ENCODE measurements at places on chromosomes 6 and 20.

GRCh38 chr6:158268361-158269147 lies 43.7 kb upstream of the TULP4 start:
- DNase-seq, result no peak

DNA sequence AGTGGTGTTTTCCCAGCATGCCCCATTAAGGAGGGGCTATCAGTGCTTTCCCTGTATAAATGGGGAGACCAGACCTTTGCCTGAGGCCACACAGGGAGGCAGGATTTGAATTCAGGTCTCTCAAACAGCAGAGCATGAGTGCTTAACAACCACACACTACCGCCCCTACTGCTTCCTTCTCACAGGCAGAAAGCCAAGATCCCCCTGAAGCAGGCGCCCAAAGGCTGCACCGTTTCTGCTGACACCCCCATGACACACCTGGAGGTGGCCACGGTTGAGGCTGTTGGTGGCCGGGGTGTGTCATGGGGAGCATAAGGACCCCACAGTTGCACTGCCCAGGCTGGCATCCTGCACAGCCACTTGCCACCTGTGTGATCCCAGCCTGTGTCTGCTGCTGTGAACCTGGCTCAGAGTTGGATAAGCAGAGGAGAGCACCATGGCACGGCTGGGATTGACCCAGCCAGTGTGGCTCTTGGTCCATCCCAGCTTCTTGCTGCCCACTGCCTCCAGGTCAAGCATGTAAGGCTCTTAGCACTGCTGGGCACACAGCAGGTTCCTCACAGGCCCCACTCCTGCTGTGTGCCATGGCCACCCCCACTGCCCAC lies 28.3 kb downstream of the PCK1 start:
- no peak for DNase-seq

DNA sequence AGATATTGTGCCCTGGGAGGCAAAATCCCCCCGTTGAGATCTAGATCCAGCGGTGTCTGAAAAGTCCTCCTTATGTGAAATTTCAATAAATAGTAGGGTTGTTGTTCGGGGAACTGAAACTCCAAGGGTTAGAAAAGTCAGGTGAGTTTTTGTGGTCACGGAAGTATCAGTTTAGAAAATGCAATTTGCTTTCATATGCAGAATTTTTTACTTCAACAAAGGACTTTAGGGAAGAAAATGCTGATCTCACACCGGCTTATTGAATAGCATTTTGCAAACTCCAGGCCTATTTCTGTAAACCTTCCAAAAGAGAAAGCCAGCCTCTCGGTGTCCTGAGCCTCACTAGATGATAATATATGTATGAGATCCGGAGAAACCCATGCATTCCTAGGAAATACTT lies 254.7 kb downstream of the TSHZ2 start:
- no peak for DNase-seq

DNA sequence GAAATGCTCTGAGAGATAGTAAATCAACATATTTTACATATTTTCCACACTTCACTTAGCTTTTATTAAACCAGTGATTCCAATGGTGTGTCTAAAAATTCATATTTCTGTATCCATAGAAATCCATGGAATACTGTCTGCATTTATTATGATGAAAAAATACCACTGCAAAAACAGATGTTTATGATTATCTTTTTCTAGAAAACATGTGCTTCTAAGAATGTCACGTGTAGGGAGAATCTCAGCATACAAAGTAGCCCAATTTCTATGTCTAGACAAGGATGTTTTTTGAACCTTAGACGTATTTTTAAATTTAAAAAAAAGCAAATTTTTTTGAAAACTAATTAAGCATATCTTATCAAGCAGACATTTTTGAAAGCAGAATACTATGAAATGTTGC lies 622.4 kb downstream of the TENT5A start:
- no peak for DNase-seq

DNA sequence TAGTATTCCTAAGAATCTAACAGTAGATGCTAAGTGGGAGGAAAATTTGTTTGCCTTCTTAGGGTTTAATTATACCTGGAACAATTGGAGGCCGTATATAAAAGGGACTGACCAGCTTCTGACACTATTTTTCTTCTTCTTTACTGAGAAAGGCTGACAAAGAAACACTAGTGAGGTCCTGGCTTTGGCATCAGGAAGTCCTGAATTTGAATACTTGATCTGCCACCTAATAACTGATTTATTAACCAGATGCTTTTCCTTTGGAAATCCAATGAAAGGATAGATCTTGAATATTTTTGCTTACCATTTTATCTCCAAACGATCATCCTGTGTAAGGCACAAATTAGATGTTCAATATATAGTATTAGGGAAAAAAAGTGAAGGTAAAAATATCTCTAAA lies 382.5 kb downstream of the CENPW start:
- DNase-seq, result no peak

- DNase-seq, result no peak
These were observed 249.3 kb downstream of the PREX1 start for GRCh38 chr20:48578397-48579098.

GRCh38 chr6:111541026-111541681 lies 58.1 kb upstream of the REV3L start:
- no peak for DNase-seq
